ENCODE measurements at places on chromosomes 12 and 14.
A peak's percentile ranks its signal among the peaks of the same experiment; 100 is the strongest.

GRCh38 chr12:57631566-57632072 lies 1.4 kb downstream of the B4GALNT1 start:
- no peak for DNase-seq

- DNase-seq = peak; percentile 17
Measured at GRCh38 chr12:5043589-5044419, at the start of gene KCNA5. TSS of gene KCNA5 (plus strand) at chr12:5043879. CDS start at chr12:5044148, 269 bp downstream.

GRCh38 chr14:33127531-33127930 lies 188.9 kb downstream of the NPAS3 start:
- DNase-seq = no peak

GRCh38 chr14:89215531-89215930 lies 201.5 kb downstream of the FOXN3 start:
- no peak for DNase-seq

DNA sequence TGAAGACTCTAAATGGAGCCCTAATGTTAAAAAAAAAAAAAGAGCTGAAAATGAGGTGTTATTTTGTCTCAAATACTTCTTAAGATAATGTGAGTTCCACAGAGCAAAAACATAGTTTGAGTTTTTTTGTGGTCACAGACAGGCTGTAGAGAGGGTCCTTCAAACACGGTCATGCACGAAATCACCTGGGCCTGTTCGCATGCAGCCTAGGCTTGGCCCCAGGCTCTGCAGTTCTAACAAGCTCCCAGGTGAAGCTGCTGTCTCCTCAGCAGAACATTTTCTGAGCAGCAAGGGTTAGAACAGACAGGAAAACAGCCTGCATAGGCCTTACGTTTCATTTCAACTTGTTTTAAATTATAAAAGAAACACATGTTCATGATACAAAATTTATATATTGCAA lies 65.4 kb upstream of the TBPL2 start:
- DNase-seq = no peak

GRCh38 chr14:100533656-100534485 lies 53.3 kb downstream of the BEGAIN start:
- DNase-seq = no peak

GRCh38 chr12:120851944-120852343 lies 52.2 kb downstream of the SPPL3 start:
- DNase-seq = no peak

GRCh38 chr12:66119870-66120241 lies 10.7 kb downstream of the LLPH start:
- DNase-seq = no peak

DNA sequence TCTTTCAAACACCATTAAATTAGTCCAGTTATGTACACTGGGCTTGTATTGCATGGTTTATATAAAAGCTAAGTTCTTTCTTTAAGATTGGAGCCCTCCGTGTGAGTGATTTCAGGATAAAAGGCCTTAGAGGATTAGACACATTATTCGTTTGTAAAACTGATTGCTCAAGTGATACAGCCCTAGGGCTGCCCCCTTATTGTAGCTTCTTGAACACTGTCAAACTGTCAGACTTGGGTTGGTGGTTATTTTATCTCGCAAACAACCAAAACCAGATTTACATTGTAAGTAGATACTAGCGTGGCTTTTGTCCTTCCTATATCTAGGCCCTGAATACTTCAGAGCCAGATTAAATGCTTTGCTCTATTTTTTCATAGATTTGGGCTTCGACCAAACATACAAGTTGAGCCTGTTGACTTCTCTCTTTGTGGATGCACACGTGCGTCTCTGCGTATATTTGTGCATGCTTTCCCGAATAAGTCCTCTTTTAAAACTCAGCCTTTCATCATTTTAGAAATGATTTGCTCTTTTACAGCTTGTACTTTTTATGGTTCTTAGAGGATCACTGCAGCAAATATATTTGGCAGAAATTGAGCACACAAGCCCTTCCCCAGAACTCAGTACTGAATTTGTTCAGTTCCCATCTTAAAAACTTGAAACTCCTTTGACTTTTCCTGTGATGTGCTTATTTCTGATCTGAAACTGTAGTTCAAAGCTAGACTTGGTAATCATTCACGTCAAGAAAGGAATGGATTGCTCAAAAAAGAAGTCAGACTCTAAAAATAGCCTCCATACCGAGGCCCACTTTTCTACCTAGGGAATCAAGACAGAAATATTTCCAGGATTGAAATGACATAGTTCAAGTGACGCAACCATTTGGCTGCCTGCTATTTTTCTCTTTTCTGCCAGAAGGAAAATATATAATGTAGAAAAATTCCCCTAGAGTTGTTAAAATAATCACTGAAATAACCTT lies 129.5 kb downstream of the ETV6 start:
- no peak for DNase-seq

DNA sequence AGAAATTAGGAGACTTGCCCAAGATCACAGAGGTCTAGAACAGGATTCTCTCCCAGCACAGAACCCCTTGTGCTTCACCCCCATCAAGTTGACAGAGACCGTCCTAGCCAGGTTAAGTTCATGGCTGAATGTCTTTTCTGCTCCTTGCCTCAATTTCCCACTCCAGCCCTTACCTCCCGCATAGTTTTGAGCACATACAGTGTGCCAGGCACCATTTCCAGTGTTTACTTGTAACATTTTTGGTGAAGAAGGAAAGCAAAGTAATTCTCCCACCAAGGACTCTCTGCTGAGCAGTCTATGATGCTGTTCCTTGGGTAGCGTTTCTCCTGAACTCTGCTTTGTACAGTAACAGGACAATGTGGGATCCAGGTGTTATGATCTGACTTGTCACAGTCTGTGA lies 1.2 kb downstream of the ABHD4 start:
- DNase-seq = no peak

DNA sequence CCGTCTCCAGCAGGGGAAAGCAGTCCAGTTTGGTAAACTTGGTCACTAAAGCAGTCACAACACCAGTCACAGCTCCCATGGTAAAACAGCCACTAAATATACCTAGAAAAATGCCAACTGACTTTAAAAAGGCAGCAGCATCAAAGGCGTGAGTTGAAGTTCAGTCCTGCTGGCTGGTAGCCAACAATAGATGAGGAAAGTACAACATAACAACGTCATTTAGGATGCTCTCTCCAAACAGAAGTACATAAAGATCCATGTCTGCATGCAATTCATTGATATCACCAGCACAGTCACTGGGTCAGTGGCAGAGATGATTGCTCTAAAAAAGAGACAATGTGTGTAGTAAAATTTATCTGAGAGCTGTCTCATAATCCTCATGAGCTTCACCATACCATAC lies 59.3 kb upstream of the TMPO start:
- DNase-seq = no peak

GRCh38 chr12:89040146-89040964 lies 311.9 kb downstream of the DUSP6 start:
- DNase-seq = peak; percentile 61

DNA sequence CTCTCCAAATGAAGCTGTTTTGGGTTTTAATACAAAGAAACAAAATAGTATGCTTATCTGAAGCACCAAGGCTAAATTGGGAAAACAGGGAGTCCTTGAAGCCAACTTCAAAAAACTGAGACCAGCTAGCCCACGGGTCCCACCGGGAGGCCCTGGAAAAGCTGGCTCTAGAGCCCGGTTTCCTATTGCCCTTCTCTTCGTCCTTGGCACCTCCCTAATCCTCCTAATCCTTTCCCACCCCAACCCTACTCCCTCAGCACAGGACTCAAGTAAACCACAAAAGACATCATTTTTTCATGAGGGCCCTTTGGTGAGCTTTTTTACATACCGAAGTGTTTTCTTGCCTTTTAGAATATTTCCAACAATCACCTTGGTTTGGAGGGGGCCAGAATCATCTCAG lies 11.3 kb downstream of the LRRC74A start:
- no peak for DNase-seq

GRCh38 chr14:71638523-71639196 lies 293.6 kb upstream of the RGS6 start:
- no peak for DNase-seq

DNA sequence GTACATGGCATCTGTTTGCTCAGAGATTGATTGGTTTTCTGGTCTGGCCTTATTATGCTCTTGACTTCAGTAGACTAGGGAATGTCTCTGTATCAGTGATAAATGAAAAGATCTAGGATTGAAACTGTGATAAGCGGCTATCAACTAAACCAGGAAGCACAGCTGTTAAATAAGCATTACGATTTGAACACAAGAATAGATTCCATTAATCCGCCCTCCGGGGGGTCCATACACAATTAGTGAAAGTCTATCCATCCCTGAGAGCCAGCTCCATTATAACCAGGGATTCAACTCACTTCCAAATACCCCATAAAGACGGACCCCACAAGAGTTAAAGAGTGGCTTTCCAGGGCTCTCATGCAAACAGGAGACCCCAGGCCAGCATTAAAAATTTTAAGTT lies 279.0 kb downstream of the GRIN2B start:
- DNase-seq = no peak

- DNase-seq = no peak
Measured at GRCh38 chr14:91750634-91751198, 18.8 kb upstream of the CATSPERB start.

- no peak for DNase-seq
Measured at GRCh38 chr14:24465368-24465767, 22.8 kb upstream of the SDR39U1 start.

DNA sequence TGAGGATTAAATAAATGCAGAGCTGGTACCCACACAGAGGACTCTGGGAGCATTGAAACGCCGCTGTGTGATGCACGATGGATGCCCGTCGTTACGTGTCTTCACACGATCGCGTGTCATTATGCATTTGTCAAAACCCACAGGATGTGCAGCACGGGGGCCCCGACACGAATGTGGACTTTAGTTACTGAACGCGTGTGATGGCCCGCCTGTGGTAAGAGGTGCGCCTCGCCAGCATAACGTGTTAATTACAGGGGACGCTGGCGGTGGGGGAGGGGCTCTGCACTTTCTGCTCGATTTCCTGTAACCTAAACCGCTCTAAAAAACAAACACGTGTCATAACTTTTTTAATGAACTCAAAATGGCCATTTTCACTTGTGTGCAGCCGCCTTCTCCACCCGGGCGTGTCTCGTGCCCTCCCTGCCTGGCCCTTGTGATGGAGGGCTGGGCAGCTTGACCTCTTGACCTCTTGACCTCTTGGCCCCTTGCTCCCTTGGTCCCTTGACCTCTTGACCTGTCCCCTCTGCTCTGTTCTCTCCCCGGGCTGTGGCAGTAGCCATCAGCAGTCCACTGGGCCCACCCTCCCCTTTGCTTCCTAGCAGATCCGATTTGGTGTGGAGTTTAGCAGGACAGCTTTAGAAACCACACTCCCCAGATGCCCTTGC lies 33.7 kb upstream of the GALNT9 start:
- DNase-seq = no peak

- DNase-seq = no peak
Measured at GRCh38 chr14:71680736-71681387, 251.4 kb upstream of the RGS6 start.

GRCh38 chr12:1660304-1661187 lies 30.3 kb upstream of the ADIPOR2 start:
- peak; percentile 23 for DNase-seq

- no peak for DNase-seq
Measured at GRCh38 chr12:41184864-41185263, 3.3 kb upstream of the PDZRN4 start.
